ENCODE measurements at places on chromosomes 2 and 18.

- no peak for DNase-seq
These were observed 1.7 kb downstream of the CYB5A start for GRCh38 chr18:74290021-74290420.

DNA sequence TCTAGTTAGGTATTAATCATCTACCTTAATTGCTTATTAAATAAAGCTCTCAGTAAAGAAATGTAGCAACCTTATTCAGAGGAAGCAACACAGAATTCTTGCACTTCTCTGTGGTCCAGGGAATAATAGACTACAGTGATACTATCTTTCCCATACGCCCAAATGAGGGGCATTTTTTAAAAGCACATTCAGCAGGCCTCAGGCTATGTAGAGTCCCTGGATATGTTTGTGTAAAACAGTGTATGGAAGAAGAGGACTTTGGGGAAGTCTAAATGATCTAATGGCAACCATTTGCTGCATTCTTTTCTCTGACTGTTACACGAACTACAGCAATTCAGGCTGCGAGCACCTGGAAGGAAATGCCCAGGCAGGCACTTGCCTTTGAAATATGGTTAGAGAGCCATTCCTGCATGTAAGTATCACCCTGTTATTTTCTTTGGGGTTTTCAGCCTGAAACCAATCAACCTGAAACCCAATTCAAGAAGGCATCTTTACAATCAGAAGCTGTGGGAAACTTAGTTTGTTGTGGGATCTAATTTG lies 1814.7 kb upstream of the CELF4 start:
- DNase-seq, result no peak

GRCh38 chr2:6653281-6653750 lies 212.4 kb downstream of the CMPK2 start:
- no peak for DNase-seq

DNA sequence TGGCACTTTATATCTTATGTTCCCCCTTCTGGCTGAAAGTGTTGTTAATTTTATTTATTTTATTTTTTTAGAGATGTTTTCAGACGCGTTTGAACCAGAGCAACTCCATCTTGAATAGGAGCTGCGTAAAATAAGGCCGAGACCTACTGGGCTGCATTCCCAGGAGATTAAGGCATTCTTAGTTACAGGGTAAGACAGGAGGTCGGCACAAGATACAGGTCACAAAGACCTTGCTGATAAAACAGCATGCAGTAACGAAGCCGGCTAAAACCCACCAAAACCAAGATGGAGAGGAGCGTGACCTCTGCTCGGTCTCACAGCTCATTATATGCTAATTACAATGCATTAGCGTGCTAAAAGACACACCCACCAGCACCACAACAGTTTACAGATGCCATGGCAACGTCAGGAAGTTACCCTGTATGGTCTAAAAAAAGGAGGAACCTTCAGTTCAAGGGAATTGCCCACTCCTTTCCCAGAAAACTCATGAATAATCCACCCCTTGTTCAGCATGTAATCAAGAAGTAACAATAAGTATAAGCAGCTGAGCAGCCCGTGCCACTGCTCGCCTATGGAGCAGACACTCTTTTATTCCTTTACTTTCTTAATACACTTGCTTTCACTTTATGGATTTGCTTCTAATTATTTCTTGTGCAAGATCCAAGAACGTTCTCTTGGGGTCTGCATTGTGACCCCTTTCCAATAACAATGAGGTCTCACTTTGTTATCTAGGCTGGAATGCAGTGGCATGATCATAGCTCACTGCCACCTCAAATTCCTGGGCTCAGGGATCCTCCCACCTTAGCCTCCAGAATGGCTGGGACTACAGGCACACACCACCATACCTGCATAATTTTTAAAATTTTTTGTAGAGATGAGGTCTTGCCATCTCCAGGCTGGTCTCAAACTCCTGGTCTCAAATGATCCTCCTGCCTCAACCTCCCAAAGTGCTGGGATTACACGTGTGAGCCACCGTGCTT lies 55.9 kb downstream of the CACNB4 start:
- no peak for DNase-seq

GRCh38 chr2:228548230-228548629 lies 366.7 kb upstream of the SPHKAP start:
- no peak for DNase-seq

DNA sequence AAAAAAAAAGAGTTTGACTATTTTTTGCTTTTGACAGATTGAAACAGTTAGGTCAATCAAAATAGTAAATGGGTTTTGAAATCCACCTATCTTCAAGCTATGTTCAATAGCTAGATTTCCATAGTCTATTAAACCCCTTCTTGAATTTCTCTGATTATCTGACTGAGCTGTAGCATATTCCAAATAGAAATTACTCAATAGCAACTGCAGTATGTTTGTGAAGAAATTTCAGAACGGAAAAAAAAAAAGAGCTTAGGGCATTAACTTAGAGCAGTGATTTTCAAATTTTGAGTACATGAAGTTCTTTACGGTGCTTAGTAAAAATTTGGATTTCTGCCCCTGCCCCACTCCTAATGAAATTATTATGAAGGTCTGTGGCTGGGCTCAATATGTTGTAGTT lies 432.3 kb downstream of the LRP1B start:
- no peak for DNase-seq

GRCh38 chr2:230700447-230700846 lies 12.2 kb upstream of the CAB39 start:
- DNase-seq, result no peak

DNA sequence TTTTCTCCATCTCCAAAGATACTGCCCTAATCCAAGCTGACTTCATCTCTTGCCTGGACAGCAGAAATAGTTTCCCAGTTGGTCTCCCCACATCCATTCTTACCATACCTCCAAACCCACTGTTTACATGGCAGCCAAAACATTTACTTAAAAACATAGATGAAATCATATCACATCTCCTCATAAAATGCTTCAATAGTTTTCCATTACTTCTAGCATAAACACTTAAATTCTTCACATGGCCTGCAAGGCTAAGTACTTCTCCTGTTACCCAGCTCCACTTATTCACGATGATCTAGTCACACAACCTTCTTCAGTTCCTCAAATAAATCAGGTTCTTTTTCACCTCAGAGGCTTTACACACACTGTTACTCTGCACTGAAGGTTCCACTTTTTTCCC lies 185.8 kb upstream of the ACVR2A start:
- DNase-seq, result no peak

DNA sequence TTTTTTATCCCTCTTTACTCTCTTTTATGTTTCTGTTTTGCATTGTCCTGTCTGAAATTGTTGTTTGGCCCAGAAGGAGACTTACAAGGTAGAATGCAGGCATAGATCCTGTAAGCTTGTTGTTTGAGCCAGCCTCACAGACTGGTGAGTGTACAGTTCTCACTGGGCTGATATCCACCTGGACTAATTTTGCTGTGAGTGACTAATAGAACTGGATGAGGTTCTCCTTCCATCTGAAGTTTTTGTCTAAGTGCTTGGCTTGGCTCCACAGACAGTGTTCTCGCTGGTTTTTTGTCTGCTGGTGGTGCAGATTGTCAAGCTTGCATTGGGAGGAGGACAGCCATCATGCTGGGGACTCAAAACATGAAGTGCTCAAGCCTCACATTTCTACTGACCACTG lies 495.7 kb downstream of the TSN start:
- DNase-seq, result no peak

GRCh38 chr2:61181382-61182058 lies 19.5 kb downstream of the C2orf74 start:
- no peak for DNase-seq

GRCh38 chr2:185998562-185999070 lies 260.0 kb downstream of the FSIP2 start:
- DNase-seq, result no peak

- no peak for DNase-seq
These were observed 121.2 kb upstream of the EPC2 start for GRCh38 chr2:148523315-148523714.

DNA sequence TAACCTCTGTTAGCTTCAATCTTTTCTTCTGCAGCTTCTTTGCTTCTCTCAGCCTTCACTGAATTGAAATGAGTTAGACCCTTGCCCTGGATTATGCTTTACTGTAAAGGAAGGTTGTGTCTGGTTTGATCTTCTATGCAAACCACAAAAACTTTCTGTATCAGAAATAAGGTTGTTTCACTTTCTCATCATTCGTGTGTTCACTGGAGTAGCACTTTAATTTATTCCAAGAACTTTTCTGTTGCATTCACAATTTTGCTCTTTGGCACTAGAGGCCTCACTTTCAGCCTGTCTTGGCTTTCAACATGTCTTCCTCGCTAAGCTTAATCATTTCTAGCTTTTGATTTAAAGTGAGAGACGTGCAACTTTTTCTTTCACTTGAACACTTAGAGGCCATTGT lies 365.3 kb downstream of the TDRD15 start:
- no peak for DNase-seq

DNA sequence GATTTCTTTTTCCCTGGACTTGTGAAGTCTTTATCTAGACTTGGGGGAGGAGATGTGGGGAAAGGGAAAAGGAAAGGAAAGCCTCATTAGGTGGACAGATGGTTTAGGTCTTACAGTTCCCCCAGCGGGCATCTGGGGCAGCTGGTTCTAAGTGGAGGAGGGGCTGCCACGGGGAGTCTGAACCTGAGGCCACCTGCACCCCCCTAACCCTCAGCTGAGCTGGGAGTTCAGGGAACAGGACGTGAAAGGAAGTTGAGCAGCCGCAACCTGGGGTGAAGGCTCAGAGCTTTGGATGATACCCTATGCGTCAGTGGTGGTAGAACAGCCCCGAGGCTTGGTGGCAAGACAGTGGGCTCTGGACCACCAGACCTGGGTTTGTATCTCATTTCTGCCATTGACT lies 26.8 kb downstream of the ITM2C start:
- no peak for DNase-seq

All from stimulated activated naive CD8-positive, alpha-beta T cell treated with anti-CD3 and anti-CD28 coated beads, Interleukin-15, amount 100 ng/mL, for 72 hours (primary cell).